GM13976 (cell line): ENCODE measurements at places on chromosomes 12 and 14.

DNA sequence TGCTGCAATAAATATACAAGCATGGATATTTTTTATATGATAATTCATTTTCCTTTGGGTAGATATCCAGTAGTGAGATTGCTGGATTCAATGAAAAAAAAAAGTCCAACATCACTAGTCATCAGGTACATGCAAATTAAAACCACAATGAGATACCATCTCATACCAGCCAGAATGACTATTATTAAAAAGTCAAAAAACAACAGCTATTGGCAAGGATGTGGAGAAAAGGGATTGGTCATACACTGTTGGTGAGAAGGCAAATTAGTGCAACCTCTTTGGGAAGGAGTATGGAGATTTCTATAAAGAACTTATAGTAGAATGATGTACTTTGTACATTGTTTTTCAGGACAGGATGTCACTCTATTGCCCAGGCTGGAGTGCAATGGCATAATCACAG lies 531.2 kb upstream of the MGAT4C start:
- no peak for DNase-seq

DNA sequence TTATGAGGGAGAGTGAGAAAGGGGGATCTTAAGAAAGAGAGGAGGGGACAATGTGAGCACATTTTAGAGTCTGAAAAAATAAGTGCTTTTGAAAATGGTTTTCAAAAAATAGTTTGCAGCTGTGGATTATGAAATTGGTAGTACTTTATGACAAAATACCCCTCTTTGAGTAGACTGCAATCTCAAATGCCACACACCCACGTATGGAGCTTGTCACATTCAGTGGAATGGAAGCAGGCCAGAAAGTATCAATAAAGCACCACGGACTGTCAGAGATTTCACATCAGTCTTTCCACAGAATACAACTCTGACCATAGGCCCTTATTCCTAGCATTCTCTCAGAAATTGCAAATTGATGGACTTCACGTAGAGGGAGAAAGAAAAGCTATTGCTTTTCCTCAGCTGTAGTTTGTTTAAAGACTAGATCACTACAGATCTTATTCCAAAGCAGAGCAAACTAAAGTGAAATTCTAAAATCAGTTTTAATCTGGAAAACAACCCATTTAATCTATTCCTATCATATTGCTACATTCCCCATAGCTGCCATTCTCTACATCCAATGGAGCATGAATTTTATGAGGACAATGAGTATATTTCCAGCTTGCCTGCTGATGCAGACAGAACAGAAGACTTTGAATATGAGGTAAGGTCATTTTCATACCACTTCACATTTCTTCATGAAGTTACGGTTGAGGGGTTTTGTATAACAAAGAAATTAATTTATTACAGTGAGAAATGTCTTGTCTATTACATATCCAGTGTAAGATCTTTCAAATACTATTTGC lies 321.3 kb downstream of the PDZRN4 start:
- no peak for DNase-seq

GRCh38 chr12:85568395-85569103 lies 267.7 kb downstream of the RASSF9 start:
- no peak for DNase-seq

GRCh38 chr12:4648104-4648500 lies 749 bp downstream of the AKAP3 start:
- DNase-seq, result no peak

GRCh38 chr12:123983822-123984485 lies 10.9 kb downstream of the ZNF664 start:
- DNase-seq, result peak; percentile 39

DNA sequence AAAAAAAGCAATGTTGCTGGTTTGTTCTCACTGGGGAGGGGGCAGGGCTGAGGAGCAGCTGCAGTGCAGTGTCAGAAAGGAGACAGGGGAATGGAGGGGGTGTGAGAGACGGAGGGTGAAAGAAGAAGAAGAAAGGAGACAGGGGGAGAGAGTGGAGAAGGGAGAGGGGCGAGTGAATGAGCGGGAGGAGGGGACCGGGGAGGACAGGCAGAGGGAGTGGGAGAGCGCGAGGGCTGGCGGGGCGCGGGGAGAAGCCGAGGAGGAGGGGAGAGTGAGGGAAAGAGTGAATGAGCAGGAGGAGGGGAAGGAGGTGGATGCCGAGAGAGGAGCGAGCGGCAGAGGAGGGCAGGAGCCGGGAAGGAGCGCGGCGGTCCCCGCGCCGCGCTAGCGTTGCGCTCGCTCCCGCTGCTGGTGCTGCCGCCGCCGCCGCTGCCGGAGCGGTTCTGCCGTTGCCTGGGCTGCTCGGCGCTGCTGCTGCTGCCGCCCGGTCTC lies at the start of gene NOVA1:
NOVA1 (minus strand) TSS at position 445 of the 492 bp plus-strand sequence. CDS start 597 bp downstream, outside the sequence.
- DNase-seq, result peak; percentile 6

- no peak for DNase-seq
Observed at GRCh38 chr12:46847001-46847400, 21.2 kb upstream of the SLC38A4 start.

GRCh38 chr14:61652526-61653262 lies 42.6 kb upstream of the HIF1A start:
- no peak for DNase-seq

- DNase-seq, result no peak
Observed at GRCh38 chr14:49505041-49505766, 81.0 kb downstream of the RPS29 start.

GRCh38 chr14:84688297-84689025 lies 841.5 kb upstream of the FLRT2 start:
- no peak for DNase-seq

DNA sequence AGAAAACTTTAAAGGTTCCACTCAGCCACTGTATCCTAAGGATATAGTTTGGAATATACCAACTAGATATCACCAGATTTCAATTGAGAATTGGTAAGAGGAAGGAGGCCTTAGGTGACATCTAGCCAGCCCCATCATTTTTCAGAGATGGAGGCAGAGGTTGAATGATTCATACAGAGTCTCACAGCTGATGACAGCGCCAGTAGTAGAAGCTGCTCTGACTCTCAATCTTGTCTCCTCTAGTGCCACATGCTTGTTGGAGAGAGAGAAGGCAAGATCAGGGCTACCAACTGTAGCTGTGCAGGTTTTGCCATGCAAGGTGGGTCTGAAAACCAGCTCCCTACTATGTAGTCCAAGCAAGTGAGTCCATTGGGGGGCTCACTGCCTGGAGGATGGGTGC lies 6.1 kb downstream of the FRMD6 start:
- DNase-seq, result no peak

- no peak for DNase-seq
Observed at GRCh38 chr12:48351022-48351708, 446 bp upstream of the ZNF641 start.
